ENCODE measurements at places on chromosomes 5 and 9.

DNA sequence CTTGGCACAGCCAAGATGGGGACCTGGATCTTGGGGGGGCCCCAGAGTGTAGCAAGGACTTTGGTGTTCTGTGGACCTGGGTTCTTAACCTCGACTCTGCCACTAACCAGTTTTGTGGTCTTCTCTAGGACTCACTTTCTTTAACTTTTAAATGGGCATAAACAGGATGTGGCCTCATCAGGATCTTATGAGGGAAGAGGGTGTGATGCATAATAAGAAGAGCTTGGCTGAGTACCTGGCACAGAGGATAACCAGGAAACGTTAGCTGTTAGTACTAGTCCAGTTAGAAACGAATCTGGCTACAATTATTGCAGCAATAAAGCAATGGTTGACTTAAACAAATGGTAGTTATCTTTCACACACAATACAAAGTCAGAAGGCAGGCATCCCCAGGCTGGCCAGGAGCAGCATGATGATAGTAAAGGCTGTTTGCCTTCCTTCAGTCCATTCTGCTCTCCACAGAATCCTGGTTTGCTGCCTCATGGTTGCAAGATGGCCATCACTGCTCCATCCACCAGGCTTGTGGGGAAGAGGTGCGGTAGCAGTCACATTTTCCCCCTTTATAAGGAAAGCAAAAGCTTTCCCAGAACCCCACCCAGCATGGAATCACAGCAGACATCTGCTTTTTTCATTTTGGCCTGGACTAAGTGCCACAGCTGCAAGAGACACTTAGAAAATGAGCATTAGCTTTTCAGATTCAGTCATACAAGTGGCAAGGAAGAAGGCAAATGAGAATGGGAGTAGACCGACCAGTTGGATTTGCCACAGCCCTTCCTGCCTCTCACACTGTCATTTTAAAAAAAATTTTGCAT, 225.0 kb downstream of the AOPEP start:
- no peak for DNase-seq

- DNase-seq, result no peak
Observed at GRCh38 chr5:126869005-126869451, 92.1 kb downstream of the LMNB1 start.

DNA sequence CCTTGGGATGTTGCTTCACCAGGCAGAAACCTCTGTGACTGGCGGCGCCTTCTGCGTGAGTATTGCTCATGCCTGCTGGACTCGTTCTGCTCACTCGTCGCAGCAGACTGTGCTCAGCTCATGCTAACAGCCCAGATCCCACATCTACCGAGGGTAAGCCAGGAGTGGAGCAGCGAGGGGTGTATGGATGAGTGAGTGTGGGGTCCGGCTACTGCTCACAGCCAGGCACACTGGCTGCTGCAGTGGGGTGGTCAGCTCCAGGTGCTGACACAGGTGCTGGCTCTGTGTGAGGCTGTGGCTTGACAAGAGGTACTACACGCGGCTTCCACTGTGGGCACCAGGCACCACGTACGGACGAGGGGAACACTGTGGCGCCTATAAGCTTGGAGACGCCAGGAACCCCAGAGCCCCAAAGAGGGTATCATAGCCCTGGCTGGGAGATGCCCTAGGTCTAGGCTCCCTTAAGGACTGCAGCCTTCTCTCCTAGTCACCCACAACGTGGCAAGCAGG, 47.7 kb upstream of the CDH12 start:
- no peak for DNase-seq

GRCh38 chr9:18717759-18718158, 243.8 kb downstream of the ADAMTSL1 start:
- DNase-seq, result no peak

DNA sequence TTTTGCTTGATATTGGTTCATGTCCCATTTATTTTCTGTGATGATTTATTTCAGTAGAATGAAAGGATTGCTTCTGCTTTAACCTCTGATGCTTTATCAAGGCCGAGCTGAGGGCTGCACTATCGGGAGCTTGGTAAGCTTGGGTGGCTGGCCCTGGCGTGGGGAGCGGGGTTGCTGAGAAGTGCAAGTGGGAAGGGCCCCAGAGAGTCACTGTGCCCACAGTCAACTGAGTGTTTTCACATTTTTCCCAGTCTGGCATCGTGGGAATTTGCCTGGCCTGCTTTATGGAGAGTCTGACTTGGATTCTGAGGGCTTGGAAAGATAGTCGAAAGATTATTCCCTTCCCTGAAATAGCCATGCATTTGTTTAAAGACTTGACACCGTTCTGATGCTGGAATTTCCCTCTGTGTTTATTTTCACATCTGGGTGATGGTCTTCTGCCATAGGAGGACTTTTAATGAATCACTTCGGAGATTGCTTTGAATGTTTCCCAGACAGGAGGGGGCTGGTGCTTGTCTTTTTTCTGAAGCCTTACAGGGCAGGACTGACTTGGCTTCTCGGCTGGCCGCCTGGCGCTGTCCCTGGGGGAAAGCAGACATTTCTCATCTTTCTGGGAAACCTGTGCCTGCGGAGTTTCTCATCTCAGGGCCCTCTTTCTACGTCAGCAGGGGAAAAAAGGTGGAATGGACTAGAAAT, 139.0 kb downstream of the BOD1 start:
- DNase-seq, result no peak

DNA sequence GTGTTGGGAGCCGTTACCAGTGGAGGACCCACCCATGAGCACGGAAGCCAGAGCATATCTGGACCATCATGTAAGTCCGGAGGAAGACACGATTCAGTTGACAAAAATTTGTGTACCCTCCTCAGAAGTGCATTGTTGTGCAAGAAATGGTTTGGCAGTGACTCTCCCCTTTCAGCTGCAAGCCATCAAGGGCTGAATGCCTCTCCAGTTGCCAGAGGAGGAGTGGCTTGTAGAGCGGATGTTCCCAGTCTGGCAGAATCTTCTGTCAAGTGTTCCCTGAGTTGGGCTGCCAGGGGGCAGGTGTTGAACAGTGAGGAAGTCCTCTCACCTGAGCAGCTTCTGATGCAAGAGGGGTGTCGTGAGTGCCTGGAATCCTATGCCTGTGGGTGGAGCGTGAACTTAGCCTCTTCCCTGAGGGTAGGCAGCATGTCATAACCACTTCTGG, 27.6 kb upstream of the CDKN2AIPNL start:
- DNase-seq, result no peak

GRCh38 chr9:68953771-68954170, 60.1 kb downstream of the PRKACG start:
- no peak for DNase-seq

- DNase-seq, result no peak
Observed at GRCh38 chr5:59621477-59621876, 272.0 kb downstream of the PDE4D start.

GRCh38 chr9:3329361-3329760, 196.4 kb downstream of the RFX3 start:
- DNase-seq, result no peak

GRCh38 chr9:92492781-92493401, 10.6 kb upstream of the ASPN start:
- DNase-seq, result no peak

GRCh38 chr5:141729387-141730006, 47.5 kb upstream of the ARAP3 start:
- DNase-seq, result no peak

- DNase-seq, result no peak
Observed at GRCh38 chr5:74974451-74975091, 77.8 kb downstream of the GCNT4 start.

DNA sequence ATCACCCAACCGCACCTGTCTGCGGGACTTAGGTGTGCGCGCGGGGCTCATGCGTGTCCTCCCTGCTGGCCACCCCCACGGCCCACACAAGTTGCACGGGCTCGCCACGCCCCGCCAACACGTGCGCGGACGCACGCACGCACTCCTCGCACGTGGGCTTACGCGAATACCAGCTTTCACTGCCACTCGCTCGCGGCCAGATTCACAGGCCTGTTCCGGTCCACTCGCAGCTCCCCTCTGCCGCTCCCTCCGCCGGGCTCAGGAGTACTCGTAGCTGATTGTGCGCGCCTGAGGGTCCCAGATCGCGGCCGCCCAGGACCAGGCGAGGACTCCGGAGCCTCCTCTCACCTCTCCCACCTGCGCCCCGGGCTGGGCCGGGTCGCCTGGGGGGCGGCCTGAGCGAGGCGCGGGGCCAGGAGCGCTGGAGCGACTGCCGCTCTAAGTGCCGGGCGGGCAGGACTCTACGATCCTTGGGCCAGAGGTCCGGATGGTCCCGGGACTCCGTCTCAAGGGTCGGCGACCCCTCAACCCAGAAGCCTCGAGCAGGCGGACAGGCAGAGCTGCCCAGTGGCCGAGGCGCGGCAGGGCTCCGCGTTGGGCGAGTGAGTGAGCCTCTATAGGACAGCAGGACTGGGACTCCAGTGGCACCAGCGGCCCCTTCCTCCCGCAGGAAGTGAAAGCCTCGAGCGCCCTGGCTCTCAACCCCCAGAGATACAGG, 3.4 kb downstream of the PCDHGC5 start:
- DNase-seq, result no peak

- DNase-seq, result no peak
Observed at GRCh38 chr9:116337015-116337414, 183.4 kb downstream of the PAPPA start.

DNA sequence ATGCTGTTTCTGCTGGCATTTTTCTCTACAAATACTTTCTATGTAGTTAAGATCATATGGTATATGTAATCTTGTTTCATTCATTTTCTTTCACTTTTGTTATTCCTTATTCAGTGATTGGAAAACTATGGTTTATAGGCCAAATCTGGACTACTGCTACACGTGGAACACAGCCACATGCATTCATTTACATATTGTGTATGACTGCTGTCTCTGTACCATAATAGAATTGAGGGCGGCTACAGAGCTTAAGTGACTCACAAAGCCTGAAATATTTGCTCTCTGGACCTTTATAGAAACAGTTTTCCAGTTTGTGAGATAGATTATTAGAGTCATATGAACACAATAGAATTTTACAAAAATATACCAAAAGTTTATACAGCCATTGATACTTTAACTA, 133.6 kb upstream of the CDKN2B start:
- no peak for DNase-seq

GRCh38 chr9:71638627-71639026, 129.7 kb downstream of the CEMIP2 start:
- peak; percentile 1 for DNase-seq

GRCh38 chr5:150444770-150445169, 4.8 kb downstream of the RPS14 start:
- DNase-seq, result no peak

- DNase-seq, result no peak
Observed at GRCh38 chr9:25472085-25472607, 206.1 kb downstream of the TUSC1 start.

GRCh38 chr9:127970401-127971313, 10.1 kb downstream of the EEIG1 start:
- DNase-seq, result peak; percentile 85

DNA sequence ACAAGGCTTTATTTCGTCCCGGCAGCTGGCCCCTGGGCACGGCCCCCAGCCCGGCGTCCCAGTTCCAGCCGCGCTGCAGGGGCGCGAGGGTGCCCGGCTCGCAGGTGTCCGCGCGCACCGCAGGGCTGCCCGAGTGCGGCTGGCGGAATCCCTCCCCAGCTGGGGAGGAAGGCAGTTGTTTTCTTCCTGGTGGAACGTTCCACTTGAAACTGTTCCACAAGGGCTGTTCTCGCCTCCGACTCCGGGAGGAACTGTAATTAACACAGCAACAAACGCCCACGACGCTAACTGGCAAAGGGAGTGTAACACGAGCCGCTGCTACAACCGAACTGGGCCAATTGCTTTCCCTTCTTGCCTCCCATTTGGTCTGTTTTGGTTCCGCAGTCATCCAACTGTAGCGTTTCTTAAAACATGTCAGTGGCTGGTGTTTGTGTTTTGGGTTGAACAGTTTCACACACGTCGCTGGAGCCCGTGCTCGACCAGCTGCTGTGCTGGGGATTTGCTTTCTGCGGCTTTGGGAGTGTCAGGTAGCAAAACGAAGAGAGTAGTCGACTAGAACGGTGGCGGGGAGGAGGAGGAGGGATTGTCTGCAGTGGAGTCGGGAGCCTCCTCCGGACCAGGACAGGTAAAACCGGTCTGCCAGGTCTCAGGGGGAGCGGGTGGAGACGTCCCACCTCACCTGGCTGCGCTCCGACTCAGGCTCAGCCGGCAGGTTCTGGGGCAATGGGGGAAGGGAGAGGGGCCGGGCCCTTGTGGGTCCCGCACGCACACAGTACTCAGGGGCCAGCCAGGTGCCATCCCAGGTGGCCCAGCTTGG, 131.6 kb upstream of the NIPBL start:
- peak; percentile 99 for DNase-seq

- DNase-seq, result no peak
Observed at GRCh38 chr9:83299094-83299493, 236.2 kb upstream of the RASEF start.

DNA sequence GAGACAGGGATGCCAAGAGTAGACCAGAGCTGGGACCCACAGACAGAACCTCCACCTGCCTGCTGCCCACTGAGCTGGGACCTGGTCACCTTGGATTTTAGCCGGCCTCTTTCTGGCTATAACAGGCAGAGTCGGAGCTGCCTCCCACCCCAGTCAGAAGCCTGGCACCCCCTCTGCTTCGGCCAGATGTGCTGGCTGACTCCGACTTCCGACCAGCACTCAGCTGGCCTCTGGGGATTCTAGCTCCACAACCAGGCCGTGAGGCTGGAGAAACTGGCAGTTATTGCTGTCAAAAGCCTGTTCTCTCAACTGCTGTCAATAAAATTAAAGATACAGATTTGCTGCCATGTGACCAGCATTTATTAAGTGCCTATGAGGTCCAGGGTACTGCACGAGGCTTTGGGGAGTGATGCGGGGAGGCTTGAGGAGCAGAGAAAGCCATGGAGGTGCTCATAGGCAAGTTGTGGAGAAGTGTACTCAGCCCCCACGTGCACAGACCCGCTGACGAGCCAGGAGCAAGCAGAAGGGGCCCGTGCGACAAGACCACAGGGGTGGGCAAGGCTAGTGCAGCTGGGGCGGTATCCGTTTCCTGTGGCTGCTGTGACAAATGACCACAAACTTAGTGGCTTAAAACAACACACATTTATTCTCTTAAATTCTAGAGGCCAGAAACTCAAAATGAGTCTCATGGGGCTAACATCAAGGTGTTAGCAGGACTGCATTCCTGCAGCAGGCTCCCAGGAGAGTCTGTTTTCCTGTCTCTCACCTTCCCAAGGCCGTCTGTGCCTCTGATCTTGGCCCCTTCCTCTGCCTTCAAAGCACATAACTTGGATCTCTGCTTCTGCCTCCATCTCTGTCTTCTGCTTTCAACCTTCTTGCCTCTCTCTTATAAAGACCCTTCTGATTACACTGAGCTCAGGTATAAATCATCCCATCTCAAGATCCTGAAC, 13.1 kb downstream of the GFI1B start:
- no peak for DNase-seq

DNA sequence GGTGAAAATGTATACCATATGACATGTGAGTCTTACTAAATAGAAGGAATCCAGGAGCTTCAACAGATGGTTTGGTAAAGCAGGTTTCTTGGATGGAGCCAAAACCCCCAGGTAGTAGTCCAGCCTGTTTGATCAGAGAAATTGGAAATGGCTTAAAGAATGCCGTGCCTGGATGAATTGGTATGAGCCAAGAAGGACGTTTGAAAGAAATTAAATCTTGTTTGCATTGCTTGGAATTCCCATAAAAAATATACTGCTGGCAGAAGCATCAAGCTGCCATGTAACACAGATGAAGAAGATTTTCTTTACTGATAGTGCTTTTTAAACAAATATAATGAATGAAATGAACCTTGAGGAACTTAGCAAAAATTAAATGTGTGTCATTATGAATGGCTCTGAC, 176.3 kb downstream of the NPR3 start:
- DNase-seq, result no peak

GRCh38 chr5:6084836-6085235, 293.5 kb downstream of the MED10 start:
- DNase-seq, result no peak

- no peak for DNase-seq
Observed at GRCh38 chr5:73709536-73710129, 83.6 kb downstream of the ARHGEF28 start.

- DNase-seq, result no peak
Observed at GRCh38 chr5:57745700-57746651, 263.4 kb upstream of the ACTBL2 start.

Data from NCI-H748 treated with DMSO at 0.1 percent for 48 hours (cell line).